ENCODE measurements at places on chromosomes 5 and 9.

GRCh38 chr9:137965177-137965795 is 87.7 kb downstream of the CACNA1B start:
- no peak for DNase-seq

DNA sequence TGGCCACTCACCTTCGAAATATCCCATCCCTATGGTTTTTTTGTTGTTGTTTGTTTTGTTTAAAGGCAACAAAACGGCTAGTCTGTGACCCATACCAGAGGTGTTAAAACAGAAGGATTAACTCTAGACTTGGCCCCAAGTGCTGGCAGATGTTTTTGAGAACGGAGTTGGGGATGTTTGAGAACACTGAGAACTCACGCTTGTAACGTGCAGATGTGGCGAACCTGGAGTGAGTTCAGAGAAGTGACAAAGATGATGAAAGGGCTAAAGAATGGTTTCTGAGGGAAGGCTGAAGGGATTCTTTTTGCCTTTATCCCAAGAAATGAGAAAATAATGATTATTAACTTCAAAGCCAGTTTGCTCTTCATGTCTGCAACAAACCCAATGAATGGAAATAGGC is 286.5 kb downstream of the ZNF608 start:
- DNase-seq, result no peak

GRCh38 chr5:7759951-7760580 is 90.9 kb downstream of the CFAP90 start:
- DNase-seq, result no peak

DNA sequence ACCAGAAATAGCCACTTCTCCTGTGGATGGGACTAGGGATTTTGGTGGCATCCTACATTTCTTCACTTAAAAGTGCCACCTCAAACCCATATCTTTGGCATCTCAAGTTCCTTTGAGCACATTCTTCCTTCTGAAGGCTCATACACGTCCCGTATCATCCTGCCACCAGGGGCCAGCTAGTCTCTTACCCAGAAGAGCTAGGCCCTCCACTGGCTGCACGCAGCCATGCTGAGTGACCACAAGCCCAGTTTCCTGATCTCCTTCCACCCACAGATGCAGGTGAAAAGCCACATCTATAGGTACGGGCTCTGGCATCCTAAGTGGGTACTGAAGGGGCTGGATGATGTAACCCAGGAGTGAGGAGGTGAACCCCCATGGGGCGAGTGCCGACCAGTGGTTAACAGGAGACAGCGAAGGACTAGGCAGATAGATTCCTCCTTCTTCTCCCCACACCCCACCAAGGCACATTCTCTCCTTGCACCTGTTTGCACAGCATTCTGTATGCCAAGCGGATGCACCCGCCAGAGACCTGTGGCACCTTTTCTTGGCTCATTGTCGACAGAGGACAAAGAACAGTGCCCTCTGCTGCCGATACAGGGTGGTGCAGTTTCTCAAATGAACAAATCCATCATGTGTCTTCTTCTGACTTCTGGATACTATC is 14.4 kb upstream of the SCGB3A1 start:
- peak; percentile 50 for DNase-seq

DNA sequence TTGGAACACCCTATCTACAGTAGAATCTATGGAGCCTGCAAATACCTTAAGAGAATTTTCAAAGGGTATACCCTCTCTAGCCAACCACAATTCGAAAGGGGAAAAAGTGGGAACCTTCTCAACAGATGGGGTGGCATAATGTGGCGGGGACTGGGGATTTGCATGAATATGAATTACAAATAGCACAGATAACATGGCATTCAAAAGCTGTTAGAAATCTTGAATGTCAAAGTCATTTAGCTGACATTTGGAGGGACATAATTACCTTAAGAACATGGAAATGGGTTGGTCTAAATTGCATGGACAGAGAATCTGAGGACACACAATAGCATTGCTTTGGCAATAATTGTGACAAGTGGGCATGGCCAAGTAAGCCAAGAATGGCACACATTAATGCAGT is 23.2 kb upstream of the TYRP1 start:
- no peak for DNase-seq

GRCh38 chr5:41526699-41527098 is 16.3 kb upstream of the PLCXD3 start:
- no peak for DNase-seq

GRCh38 chr9:97557606-97558095 is 56.2 kb downstream of the TMOD1 start:
- DNase-seq, result peak; percentile 67

DNA sequence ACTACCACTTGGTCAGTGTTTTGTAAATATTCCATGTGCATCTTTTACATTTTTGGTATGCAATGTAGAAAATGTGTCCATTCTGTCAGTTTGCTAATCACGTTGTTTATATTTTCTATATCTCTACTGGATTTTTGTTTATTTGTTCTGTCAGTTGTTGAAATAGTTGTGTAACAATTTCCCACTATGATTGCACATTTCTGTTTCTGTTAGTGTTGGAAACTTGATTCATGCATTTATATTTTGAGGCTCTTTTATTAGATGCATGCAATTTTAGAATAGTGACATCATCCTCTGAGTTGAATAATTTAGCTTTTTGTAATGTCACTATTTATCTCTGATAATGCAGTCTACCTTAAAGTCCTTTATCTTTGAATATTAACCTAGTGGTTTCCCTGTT is 25.8 kb upstream of the LECT2 start:
- no peak for DNase-seq

DNA sequence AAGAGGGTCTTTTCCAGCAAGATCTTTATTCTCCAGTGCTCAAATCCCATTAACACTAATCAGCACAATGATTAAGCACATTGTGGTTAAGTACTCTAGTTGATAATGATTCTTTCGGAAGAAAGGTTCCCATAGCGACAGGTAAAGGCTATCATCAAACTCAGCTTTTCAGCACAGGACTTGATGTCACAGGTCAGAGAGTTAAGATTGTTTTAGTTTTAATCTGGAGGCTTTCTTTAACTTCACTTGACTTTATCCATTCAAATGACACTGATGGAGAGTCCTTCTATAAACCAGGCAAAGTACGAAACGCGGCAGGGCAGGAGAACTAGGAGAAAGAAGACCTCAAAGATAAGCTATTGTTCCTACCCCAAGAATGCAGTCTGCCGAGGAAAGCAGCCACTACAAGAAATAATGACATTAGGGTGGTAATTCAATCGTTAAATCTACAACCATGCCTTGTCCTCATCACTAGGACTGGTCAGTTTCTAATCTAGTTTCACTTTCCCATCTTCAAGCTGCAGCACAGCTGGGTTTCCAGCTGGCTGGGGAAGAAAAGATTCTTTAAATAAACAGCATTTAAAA is 4.6 kb downstream of the NRG2 start:
- no peak for DNase-seq

- no peak for DNase-seq
These were observed at the start of gene AGPAT2 for GRCh38 chr9:136686794-136687711. Gene AGPAT2, minus strand, starts transcription at chr9:136687457. Its CDS starts 100 bp downstream, at chr9:136687357.

DNA sequence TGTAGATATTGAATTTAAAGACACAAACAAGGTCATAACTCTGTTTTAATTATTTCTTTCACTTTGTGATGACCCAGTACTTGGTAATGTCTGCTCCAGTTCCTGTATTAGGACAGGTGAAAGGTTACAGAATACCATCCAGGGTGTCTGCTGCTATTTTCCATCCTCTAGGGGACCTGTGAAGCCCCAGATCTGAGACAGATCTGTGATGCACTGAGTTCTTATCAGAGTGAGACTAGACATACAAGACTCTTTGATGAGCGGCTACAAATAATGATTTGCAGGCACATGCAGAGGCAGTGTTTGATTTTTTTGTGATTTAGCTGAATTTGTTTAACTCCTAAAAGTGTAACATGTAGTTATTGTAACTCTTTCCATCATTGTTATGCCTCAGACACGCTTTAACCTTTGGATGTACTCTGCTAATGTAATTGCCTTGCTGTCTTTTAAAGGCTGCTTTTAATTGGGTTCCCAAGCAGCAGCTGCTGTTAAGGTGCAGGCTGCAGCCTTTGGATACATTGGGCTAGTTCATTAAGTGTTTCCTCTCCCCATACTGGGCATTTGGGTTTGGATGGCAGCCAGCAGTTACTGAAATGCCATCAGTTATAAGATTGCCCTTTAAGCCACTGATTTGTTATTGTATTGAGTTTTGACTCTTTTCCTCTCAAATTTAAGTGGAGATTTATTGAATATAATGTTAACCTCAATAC is 63.3 kb downstream of the RASGRF2 start:
- no peak for DNase-seq

GRCh38 chr5:59813761-59814536 is 79.6 kb downstream of the PDE4D start:
- peak; percentile 43 for DNase-seq

DNA sequence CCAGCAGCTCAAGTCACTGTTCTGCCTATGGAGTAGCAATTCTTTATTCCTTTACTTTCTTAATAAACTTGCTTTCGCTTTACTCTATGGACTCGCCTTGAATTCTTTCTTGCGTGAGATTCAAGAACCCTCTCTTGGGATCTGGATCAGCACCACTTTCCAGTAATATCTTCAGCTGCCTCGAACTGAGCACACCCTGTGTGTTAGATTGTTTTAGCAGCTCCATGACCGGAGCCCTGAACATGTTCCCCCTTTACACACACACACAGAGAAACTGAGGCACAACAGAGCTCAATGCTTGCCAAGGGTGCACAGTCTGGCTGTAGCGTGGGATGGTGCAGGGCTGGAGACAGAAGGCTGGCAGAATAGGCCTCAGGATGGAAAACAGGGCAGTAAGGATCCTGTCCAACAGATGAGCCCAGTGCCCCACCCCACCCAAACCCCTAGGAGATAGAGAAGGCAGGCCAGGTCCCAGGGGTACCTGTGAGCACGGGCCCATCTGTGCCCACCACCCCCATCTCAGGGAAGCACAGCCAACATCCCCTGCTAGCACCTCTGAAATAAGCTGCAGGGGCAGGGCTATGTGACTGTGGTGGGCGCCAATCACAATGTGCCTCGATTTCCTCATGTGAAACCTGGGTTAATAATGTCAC is 27.9 kb downstream of the BICD2 start:
- no peak for DNase-seq

DNA sequence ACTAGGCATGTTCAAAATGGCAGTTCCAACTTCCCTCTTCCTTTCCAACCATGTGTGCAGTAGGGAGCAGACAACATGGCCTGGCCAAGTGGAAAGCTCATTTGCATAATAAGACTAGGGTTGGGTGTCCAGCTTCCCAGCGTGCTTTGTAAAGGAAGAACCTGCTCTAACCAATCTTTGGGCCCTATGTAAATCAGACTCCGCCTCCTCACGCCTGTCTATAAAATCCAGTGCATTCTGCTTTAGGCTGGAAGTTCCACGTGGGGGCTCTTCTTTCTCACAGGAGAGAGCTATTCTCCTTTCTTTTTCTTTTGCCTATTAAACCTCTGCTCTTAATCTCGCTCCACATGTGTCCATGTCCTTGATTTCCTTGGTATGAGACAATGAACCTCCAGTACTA is 83.4 kb downstream of the GCNT1 start:
- peak; percentile 19 for DNase-seq

- no peak for DNase-seq
These were observed 119.0 kb downstream of the ZCCHC7 start for GRCh38 chr9:37239224-37239859.

DNA sequence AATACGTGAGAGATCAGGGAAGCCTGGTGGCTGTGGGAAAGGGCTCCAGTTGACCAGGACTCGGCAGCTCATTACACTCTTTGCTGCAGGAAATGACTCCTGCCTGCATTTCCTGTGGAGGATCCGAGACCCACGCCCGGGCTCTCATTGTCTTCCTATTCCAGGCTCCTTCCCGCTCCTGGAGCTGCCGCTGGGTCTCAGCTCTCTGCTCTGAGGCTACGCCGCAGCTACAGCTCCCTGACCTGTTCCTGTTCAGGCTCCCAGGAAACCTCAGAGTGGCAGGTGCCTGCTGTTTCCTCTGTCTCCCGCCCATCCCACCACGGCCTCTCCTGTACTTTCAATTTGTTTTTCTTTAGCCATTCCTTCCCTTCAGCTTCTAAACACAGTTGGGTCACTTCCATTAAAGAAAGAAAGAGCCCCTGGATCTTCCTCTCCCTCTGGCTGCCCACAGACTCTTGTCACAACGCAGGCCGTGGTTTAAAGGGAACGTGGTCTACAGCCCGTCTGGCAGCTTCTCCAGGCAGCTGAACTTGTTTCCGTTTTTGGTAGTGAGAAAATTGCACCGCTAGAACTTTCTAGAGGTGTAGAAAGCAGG is 71.5 kb downstream of the IL6ST start:
- DNase-seq, result no peak

DNA sequence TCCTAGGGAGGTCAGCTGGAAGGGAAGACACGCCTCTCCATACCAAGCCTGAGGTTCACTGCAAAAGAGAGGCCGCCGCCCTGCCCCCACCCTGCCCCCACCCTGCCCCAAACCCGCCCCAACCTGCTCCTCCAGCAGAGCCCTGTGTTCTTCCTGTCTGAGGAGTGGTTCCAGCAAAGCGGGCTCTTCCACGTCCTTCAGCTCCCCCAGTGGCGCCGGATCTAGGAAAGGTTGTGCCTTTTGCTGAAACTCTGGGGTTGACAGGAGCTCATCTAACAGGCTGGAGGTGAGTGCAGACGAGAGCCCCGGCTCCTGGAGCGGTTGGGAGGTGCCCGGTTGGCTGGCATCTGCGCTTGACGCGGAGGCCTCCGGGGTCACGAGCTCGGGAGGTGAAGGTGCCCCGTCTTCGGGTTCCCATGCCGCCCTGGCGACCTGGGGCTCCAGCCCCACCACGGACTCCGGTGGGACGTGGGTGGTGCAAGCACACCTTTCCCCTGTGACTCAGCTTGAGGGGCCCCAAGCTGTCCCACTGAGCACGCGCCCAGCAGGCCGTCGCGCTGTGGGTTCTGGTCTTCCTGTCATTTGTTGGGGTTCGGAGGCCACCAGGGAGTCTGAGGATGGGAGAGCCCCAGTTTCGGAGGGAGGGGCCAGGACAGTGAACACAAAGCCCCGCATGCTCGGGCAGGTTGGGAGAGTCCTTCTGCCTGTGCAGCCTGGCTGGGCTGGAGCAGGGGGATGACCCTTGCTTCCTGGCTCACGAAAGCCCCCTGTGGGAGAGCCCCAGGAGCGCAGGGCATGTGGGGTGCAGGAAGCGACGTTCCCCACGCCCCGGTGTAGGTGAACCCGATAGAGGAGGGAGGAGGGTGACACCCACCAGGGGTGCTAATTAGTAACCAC is 1467.1 kb downstream of the FOXD4L5 start:
- no peak for DNase-seq

DNA sequence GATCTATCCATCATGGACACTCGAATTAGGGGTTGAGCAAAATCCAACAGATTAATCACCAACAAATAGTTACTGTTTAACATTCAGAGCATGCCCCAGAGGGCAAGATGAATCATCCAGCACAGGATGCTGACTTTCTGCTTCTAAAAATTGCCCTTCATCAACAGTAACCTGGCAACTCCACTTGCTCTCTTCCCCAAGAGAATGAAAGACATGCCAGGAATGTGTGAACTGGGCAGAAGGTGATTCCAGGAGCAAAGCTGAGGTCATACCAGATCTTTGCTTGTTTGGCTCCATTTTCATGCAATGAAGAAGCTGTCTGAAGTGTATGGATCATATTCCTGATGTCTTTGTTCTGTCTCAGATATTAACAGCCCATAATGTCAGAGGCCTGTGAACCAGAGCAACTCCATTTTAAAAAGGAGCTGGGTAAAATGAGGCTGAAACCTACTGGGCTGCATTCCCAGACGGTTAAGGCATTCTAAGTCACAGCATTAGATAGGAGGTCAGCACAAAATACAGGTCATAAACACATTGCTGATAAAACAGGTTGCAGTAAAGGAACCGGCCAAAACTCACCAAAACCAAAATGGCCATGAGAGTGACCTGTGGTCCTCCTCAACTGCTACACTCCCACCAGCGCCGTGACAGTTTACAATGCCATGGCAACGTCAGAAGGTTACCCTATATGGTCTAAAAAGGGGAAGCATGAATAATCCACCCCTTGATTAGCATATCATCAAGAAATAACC is 2.5 kb upstream of the ZNF367 start:
- DNase-seq, result no peak

GRCh38 chr5:156350256-156350655 is 23.3 kb downstream of the SGCD start:
- DNase-seq, result no peak

Measured in NCI-H2029 treated with DMSO at 0.1 percent for 48 hours (cell line).